ENCODE measurements at places on chromosomes 5 and 9.

GRCh38 chr5:150516011-150516410 is 8.1 kb downstream of the NDST1 start:
- peak; percentile 55 for DNase-seq

- no peak for DNase-seq
Measured at GRCh38 chr9:13378154-13378553, 98.7 kb upstream of the MPDZ start.

- DNase-seq, result no peak
Measured at GRCh38 chr5:103669615-103670014, 107.0 kb upstream of the NUDT12 start.

DNA sequence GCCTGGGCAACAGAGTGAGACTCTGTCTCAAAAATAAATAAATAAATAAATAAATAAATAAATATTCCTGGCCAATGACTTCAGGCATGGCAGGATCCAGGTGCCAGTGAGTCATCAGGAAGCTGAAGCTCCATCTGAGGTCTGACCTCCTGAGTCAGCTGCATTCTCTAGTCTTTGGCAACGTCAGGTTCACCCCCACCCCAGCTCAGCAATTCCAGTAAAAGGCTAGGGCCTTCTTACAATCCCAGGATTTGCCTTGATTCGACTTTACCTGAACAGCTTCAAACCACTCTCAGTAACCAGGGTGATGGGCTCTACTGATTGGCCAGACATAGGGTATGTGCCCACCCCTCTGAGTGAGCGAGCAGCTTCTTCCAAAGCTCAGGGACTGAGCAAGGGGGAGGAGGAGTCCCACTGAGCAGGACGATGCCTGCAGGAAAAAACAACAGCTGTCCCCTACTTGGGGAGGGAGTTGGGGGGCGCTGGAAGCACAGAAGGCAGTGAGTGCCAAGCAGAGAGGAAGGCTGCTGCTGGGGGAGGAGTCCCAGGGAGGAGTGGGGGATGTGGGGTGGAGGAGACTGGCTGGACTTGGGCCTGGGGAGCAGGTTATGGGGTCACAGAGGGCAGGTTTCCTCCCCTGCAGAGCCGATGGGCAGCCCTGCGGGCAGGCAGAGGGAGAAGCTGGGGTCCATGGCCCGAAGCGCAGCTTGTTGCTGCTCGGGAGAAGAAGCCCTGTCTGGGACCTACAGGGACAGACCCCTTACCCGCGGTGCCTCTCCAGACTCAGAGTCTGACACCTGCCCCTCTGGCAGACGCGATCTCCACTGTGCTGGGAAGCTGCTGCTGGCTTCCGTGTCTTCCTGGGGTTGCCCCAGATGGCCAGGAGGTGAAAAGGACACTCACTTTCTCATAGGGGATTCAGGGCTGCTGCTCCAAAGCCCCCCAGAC is 25.9 kb upstream of the UNC5A start:
- peak; percentile 87 for DNase-seq

Data from WERI-Rb-1 (cell line).